ENCODE measurements at places on chromosomes 1 and 21.
A peak's percentile ranks its signal among the peaks of the same experiment; 100 is the strongest.

- no peak for DNase-seq
Measured at GRCh38 chr1:102836991-102837390, 271.3 kb downstream of the COL11A1 start.

GRCh38 chr1:212981571-212982328 lies 31.4 kb downstream of the VASH2 start:
- no peak for DNase-seq

GRCh38 chr1:182556279-182556678 lies 32.8 kb downstream of the RNASEL start:
- no peak for DNase-seq

DNA sequence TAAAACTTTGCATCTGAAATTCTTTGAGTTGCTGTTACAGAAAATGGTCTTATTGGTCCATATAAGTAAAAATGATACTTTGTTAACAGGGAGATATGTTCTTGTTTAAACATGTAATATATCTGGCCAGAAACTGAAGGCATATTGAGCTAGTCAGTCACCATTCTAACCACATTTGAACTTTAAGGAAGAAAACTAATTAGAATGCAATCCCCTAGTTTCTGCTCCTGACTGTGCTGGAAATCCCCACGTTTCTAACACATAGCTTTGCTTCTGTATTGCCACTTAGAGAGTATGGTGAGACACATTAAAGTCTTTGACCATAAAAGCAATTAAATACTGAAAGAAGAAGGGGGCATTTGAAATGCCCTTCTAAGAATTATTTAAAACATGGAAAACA lies 32.1 kb upstream of the HIVEP3 start:
- no peak for DNase-seq

GRCh38 chr1:46747683-46748288 lies 28.9 kb upstream of the EFCAB14 start:
- no peak for DNase-seq

DNA sequence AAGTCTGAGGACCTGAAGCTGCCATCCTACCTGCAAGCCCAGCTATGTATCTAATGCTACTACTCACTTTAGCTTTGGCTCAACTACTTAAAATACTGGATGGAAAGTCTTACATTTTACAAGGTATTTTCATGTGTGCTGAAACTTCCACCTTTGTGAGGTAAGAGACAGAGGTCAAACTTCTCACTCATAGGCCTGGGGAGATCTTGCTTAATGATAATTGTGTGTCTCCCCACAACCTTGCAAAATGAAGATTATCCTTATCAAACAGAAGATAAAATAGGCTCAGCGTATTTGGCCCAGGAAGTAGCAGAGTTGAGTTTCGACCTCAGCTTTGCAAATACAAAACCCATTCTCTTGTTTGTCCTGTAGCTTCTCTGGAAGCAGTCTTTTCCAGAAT lies 63.7 kb downstream of the CENPF start:
- DNase-seq = no peak

GRCh38 chr21:15731243-15731613 lies 1.4 kb downstream of the USP25 start:
- no peak for DNase-seq

DNA sequence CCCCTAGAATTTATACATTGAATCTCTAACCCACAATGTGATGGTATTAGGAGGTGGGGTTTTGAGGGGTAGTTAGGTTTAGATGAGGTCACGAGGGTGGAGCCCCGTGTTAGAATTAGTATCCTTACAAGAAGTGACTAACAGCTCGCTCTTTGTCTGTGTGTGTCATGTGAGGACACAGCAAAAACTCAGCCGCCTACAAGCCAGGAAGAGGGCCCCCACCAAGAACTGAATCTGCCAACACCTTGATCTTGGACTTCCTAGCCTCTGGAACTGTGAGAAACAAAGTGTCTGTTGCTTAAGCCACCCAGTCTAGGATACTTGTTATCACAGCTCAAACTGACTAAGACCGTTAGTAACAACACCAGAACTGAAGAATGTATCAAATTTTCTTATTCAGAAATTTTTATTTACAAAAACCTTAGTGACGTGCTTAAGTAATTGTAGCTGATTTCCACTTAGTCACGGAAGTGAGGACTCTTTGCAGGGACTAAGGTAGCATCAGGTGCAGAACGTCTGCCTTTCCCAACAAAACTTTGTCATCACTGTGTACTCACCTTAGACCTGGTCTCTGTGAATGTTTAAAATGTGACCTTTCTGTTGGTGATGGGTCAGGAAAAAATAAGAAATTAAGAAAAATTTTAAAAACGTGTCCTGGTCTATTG lies 24.5 kb upstream of the LRRC8C start:
- peak; percentile 64 for DNase-seq

DNA sequence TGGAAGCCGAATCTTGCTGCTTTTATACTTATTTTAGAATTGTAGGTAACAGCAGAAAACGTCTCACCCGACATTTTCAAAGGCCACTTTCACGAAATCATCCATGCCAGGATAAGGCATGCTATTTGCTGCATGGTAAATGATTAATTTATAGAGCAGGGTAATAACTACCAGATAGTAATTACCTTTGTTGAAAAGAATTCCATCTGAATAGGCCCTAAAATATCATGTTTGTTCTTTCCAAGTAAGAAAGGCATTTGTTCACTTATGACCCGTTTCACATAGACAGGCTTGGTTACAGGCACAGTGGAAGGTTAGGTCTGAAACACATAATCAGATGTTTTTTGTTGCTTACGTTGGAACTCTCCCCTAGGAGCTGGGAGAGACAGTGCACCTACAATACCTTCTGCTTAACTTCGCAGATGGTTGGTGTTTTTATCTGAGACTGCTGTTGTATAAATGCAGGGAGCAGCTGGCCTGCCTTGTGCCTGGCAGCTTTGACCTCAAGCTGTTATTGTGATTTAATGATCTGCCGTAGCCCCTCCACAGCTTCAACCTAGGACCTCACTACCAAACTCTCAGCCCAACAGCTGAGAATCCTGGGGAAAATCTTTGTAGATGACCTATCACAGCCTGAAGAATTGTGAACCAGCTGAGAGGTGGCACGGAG lies 1.6 kb downstream of the SLC44A3 start:
- no peak for DNase-seq

- DNase-seq = no peak
Measured at GRCh38 chr1:19109545-19109944, 100.5 kb downstream of the UBR4 start.

DNA sequence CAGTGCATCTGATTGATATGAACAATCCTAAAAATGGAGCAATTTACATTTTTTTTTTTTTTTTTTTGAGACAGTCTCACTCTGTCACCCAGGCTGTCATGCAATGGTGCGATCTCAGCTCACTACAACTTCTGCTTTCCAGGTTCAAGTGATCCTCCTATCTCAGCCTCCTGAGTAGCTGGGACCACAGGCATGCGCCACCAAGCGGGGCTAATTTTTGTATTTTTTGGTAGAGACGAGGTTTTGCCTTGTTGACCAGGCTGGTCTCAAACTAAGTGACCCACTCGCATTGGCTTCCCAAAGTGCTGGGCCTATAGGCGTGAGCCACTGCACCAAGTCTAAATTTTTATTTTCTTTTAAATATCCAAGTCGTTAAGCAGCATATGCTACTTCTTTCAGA lies 109.0 kb downstream of the FAF1 start:
- DNase-seq = no peak

- DNase-seq = no peak
Measured at GRCh38 chr1:109338091-109338490, 31.3 kb upstream of the MYBPHL start.

GRCh38 chr1:48294656-48295055 lies 72.1 kb downstream of the SLC5A9 start:
- no peak for DNase-seq

DNA sequence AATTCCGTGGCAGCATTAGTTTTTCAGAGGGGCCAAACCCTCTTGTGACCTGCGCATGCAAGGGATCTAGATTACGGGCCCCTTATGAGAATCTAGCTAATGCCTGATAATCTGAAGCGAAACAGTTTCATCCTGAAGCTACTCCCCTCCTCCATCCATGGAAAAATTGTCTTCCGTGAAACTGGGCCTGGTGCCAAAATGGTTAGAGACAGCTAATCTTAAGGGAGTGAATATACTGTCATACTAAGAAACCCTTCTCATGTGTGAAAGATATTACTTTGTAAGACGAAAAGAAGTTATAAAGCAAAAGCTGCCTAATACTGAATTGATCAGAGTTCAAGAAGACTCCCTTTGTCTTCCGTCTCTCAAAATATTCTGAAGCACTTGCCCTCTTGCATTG lies 166.3 kb downstream of the DUSP10 start:
- no peak for DNase-seq

- DNase-seq = no peak
Measured at GRCh38 chr1:15962176-15962575, 13.7 kb downstream of the ZBTB17 start.

- no peak for DNase-seq
Measured at GRCh38 chr1:77220687-77221463, 1.6 kb upstream of the PIGK start.

DNA sequence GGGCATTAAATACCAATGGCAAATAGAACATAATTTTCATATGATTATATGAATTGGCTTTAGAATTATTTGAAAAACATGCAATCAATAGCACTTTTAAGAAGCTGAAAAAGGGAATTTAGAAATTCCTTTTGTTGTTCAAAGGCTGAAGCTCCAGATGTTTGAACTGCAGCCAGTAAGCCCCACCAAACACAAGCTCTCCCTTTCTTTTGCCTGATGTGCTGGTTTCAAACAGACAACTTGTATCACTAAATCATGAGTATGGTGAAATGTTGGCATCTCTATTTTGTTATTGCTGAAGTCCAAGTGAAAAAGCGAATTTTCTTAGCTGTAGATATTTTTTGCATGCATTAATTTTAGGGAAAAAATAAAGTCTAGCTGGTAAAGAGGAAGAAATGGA lies 27.5 kb upstream of the NCAM2 start:
- no peak for DNase-seq

DNA sequence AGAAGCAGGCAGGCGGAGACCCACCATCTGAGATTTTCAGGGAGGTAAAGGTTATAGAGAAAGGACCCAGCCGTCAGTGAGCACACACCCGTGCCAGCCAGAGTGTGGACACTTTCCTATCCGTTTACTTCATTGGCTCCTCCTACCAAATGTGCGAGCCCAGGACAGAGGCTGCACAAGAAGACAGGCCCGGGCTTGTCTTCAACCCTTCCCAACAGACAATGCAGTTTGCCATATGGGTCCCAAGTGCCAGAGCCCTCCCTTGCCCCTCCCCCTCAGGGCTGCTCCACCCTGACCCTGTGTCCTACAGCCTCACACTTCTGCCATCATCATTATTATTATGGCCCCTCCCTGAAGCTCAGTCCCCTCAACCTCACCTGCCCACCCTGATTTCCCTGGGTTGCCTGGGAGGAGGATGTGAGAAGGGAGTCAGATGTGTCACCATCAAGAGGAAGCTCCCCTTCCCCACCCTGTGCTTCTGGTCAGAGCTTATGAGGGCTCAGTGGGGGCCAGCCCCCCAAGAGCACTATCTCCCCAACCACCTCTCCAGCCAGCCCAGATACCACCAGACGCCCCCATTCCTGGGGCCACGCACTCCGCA lies 9.4 kb downstream of the LAPTM5 start:
- DNase-seq = no peak

- no peak for DNase-seq
Measured at GRCh38 chr21:28496517-28496916, 496.2 kb downstream of the LTN1 start.

DNA sequence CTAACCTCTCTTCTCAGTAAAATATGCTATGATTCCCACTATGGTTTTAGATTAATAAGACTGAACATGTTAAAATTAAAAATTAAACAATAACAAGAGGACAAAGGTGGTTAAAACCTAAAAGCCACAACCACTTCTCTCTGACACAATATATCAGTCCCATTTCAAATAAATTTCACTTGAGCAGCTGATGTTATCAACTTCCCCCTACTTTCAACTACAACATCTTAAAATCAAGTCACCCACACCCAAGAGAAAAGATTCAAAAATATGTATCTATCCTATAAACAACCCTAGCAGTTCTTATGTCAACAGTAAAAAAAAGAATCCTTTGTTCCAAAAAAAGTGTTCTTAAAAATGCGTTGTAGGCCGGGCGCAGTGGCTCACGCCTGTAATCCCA lies 7.5 kb downstream of the PUM1 start:
- DNase-seq = no peak

DNA sequence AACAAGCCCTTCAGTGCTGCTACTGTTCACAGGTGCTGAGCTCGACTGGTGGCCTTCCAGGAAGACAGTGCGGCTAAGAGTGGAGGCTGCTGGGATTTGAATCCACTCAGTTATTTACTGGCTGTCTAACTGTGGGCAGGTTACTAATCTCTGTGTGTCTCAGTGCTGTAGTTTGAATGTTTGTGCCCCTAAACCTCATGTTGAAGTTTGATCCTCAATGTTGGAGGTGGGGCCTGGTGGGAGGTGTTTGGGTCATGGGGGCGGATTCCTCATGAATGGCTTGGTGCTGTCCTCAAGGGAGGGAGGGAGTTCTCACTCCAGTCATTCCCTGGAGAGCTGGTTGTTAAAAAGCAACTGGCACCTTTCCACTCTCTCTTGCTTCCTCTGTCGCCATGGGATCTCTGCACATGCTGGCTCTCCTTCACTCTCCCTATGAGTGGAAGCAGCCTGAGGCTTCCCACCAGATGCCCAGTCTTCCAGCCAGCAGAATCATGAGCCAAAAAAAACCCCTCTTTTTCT lies 334.8 kb downstream of the RPS6KC1 start:
- no peak for DNase-seq

DNA sequence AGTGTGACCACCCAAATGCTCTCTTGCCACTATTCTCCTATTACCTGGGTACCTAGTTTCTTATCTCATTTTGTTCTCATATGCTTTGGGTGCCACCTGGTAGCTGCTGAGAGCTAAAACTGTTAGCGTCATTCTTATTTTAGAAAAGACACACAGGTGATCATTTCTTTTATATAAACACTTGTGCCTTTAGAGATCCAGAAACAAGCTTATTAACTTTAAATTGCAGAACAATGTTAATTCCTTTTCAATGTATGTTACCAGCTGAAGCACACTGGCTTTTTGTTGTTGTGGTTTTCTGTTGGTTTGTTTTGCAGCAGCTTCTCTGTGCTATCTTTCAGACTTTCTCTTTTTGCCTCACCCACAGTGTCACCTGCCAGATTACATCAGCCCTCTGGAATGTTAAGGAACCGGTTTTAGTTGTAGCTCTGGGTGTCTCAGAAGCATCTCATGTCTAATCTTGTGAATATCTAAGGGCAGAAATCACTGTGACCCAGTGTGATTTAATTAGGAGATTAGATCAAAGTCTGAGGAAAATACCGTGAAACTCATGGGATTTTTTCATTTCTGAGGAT lies 43.4 kb upstream of the SLC19A2 start:
- no peak for DNase-seq

- no peak for DNase-seq
Measured at GRCh38 chr21:45381036-45381787, 23.8 kb upstream of the COL18A1 start.

GRCh38 chr1:199780948-199781670 lies 246.4 kb upstream of the NR5A2 start:
- DNase-seq = no peak
